ENCODE measurements at places on chromosomes 16 and 17.

DNA sequence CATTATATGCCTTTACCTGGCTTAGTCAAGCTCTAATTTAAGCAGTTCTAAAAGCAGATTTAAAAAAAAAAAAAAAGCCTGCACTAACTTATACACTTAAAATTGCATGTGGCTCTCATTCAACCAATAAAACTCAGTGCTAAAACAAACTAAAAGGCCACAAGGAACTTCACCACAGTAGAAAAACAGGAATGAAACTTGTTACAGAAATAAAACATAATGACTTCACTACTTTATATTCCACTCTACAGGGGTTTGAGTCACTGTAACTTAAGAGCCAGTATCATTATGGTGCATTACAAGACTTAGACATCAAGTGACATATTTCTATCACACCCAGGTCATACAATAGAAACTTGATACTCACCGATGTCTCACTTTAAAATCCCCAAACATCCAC is 11.1 kb downstream of the CA10 start:
- no peak for DNase-seq

DNA sequence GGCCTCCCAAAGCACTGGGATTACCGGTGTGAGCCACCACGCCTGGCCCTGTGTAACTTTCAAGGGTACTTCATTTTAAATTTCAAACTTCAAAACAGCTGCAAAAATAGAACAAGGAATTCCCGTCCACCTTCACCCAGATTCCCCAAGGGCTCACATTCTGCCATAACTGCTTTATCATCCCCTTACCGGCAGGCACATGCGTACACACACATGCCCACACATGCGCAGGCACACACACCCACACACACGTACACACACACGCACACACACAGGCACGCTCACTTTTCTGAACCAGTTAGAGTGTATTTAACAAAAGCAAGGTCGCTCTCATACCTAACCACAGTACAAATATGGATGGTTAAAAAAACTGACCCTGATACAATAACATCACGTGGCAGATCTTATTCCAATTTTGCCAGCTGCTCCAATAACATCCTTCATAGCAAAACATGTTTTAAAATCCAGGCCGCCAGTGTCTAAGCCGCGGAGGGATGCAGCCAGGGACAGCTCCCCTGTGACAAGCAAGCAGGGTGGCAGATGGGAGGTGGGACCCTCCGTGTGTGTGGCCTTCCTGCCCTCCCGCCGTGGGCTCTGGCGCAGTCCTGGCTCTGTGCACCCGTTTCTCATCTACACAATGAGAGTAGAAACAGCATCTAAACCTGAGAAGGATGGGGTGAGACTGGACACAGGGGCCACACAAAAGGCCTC is 23.1 kb downstream of the PDIA2 start:
- DNase-seq: no peak

- DNase-seq: no peak
Observed at GRCh38 chr16:73371584-73372319, 323.8 kb upstream of the ZFHX3 start.

DNA sequence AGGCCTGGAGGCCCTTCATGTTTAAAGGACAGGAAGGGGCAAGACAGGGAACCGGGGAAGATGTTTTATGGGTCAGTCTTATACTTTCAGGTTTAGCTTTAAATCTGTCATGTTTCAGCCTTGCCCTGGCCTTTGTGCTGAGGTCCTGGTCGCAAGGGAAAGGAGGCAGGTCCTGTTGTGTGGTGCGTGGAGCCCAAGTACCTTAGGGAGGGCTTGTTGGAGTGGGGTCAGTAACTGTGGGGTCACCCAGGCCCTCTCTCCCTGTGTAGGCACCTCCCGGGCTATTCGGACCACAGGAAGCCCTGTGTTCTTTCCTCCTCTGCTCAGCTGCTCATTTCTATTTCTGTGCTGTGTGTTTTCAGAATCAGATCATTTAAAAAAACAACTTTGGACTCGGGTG is 42.7 kb downstream of the MPRIP start:
- no peak for DNase-seq

DNA sequence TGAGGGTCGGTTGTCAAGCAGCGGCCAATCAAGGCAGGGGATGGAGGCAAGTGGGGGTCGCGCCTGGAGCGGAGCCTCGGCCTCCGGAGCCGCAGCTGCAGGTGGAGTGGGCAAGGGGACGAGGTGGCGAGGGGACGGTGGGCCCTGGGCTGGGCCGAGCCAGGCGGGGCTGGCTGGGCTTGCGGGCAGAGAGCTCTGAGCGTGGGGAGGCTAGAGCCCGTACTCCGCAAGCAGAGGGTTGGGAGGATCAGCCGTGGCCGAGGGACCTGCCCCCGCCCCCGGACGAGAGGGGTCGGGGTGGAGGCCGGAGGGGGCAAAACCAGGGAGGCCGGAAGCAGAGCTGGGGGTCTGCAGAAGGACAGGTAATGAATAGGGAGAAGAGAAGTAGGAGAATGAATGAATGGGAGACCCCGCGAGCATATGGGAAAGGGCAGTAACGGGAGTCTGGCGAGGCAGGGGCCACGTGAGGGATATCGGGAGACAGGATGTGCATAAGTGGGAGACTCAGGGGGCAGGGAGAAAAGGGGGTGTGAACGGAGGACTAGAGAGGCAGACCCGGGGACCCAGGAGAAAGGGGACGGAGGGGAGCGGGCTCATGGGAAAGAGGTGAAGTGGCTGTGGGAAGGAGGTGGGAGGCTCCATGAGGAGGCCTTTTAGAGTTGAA is at the start of gene KATNB1:
TSS of gene KATNB1 (plus strand) at position 16 of the 664 bp plus-strand sequence. CDS start 1,474 bp downstream, outside the sequence.
- DNase-seq: no peak

- DNase-seq: no peak
Observed at GRCh38 chr17:44919411-44919810, 4.1 kb upstream of the GFAP start.

DNA sequence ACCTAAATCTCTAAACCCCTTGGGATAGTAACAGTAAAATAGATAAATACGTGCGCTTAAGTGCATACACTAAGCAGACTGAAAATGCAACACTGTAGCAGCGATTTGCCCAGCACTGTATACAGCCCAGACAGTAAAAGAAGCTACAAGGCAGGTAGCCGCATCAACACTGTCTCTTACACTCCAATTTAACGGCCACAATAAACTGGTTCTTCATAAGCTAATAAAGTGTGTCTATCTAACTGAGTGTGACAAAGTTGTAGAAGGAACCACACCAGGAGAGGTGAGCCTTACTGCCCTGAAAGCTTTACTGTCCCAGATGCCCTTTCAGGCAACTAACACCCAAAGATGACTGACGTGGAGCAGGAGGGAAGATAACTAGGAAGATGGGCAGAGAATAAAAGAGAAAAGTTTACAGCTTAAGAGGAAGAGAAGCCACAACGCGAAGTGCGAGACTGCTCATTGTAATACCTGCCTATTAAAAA is 847 bp downstream of the ZDHHC7 start:
- DNase-seq: no peak

DNA sequence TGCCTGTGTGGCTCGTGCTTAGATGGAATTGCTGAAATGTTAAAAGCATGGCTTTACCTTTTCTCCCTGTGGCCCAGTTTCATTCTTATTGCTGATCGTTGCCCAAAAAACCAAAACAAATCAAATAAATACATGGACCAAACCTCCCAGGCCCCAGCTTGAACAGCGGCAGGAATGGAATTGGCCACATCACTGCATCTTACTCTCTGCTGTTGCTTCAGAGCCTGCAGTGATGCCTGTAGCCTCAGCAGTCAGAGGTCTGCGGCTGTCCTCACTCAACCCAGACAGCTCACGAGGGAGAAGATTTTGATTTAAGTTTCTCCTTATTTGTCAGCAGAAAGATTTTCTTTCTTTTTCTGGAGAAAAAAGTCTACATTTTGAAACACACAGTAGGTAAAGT is 91.5 kb downstream of the NPIPB11 start:
- DNase-seq: no peak

DNA sequence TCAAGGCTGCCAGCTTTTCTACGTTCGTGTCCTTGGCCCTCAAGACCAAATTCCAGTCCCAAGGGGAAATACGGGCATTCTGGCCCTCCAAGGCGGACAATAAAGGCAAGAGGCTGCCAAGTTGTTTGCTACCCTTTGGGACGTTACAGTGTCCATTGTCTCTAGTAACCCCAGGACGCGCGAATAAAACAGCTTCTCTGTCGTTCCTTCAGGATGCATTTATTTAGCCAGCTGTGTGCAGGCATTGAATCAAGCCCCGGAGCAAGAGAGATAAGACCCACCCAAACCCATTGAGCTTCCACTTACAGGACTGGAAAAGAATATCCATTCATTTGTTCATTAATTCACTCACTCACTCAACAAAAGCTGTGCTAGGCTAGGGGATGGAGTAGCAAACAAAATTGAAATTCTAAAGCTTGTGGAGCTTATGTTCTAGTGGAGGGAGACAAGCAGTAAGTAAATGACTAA is 656 bp downstream of the MRPL58 start:
- no peak for DNase-seq

DNA sequence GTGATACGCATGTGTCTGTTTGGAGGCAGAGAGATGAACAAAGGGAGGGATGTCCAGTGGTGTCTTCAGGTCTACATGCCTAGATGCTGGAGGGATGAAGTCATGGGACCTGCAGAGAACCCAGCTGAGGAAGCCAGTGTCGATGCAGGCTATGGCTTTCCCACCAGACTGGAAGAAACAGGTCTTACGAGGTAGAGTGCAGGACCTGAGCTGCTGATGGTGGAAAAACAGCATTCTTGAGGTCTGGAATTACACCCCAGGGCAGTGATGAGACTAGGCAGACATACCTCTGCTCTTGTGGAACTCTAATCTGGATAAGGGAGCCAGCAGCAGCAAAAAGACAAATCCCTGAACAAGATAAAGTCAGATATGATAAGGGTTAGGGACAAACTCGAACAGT is 37.4 kb downstream of the ARSG start:
- DNase-seq: no peak

- DNase-seq: no peak
Observed at GRCh38 chr17:15944759-15945526, at the start of gene ADORA2B. Gene ADORA2B (plus strand): TSS chr17:15945130. CDS start chr17:15945249, 119 bp downstream.

GRCh38 chr16:72013389-72013788 is 4.8 kb downstream of the DHODH start:
- no peak for DNase-seq

DNA sequence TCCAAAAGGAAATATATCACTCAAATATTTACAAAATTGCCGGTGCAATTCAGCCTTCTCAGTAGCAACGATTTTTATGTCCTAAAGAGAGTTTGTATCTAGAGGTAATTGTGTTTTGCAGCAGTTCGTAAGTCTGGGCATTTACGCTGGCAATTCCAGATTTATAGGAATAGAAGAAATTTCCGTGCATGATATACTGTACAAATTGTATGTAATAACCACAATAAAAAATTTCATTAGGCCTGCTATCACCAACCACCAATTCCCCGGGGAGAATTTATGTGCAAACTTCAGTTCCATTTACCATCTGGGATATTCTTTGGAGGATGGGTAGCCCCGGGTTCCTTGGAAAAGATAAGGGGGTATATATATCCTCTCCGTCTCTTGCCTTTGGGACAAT is 401.5 kb downstream of the TMEM114 start:
- no peak for DNase-seq

DNA sequence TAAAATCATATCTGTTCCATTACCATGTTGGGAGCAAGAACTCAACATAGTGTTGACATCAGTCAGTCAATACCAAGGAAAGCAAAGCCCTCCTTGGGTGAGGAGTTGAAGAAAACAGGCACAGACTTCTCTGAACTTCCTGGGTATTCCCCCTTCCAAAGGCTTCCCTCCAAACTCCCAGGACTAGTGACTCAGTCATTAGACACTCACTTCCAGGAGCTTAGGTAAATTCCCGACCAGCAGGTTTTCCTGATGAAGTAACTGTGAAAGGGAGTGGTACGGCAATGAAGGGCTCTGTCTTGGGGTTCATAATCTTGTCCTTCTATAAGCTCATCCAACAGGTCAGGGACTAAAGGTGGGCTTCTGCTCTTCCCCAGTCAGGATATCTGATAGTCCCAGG is 293.8 kb upstream of the AXIN2 start:
- DNase-seq: no peak

- DNase-seq: no peak
Observed at GRCh38 chr16:4544473-4544872, 5.9 kb upstream of the CDIP1 start.

DNA sequence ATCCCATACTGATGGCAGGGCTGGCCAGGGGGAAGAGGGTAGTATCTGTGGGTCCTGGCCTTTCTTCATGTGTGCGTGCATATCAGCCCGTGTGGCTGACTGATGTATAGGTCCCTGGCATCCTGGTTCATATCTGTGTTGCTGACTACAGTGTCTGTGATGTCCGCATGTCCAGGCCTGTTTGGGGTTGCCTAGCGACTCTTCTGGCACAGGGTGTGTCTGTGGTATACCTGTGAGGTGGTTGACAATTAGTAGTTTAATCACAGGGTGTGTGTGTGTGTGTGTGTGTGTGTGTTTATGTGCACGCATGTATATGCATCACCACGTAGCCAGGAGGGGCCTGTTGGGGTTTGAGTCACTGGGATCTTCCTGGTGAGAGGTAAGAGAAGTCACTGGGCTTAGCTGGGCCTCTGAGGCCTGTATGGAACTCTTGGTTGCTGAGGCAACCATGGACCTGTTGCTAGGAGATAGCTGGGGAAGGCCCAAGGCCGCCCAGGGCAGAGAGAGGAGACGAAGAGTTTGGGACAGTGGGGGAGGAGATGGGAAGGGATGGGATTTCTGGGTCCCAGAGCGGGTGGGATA is 603 bp upstream of the TMEM95 start:
- no peak for DNase-seq

DNA sequence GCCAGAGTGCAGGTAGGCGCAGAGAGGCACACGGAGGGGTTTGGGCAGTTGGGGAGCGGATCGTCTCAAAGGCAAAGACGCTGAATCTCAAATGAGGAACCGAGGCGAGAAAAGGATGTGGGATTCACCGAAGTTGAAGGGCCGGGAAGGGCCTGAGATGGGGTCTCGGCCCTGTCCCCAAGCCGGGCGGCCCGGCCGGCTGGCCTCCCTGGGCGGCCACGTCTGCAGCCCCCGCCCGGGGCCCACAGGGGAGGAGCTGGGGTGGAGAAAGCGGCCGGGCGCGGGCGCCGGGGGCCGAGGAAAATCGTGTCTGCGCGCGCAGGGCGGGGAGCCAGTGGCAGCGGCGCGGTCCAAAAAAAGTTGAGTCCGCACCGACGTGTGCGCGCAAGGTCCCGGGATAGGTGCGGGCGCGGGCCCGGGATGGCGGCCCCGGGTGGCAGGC is 458 bp downstream of the SLC12A4 start:
- no peak for DNase-seq

DNA sequence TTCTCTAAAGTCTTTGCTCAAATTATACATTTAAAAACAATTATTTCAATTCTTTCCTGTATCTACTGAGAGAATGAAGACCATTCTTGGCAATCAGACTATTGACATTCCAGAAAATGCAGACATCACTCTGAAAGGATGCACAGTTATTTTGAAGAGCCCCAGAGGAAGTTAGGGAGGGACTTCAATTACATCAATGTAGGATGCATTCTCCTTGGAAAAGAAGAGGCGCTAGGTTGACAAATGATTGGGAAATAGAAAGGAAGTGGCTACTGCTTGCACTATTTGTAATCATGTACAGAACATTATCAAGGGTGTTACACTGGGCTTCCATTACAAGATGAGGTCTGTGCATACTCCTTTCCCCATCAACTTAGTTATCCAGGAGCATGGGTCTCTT is 74.3 kb downstream of the SSH2 start:
- DNase-seq: no peak

Measured in coronary artery (tissue), 2 donors.